HS-27A (cell line): ENCODE measurements at places on chromosomes 11 and 22.

- DNase-seq: no peak
Observed at GRCh38 chr11:17525570-17525969, 18.6 kb downstream of the USH1C start.

- no peak for DNase-seq
Observed at GRCh38 chr11:13080861-13081260, 71.7 kb downstream of the RASSF10 start.

DNA sequence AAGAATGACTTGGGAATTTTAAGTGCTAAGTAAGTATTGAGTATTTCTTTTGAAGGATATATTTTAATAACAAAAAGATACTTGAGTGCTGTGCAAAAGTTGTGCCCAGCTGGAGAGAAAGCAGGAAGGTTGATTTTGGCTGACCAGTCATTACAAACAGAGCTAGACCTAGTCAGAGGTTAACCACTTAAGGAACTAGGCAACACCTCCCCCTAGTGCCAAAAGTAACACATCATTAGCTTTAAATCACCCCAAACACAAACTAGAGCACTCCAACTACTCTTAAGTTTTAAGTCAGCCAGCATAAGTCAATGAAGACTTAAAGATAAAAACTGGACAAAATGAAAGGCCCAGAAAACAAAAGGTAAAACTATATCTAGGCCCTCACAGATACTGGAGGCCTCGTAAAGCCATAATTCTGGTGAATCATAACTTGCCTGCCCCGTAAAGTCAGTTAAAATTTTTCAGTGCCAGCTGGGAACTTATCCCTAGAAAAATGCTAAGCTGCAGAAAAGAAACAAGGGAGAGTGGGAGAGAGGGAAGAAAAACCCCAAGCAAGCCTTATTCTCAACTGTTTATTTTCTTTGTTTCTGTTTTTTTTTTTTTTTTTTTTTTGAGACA is 4.6 kb downstream of the TMEM9B start:
- peak; percentile 62 for DNase-seq

DNA sequence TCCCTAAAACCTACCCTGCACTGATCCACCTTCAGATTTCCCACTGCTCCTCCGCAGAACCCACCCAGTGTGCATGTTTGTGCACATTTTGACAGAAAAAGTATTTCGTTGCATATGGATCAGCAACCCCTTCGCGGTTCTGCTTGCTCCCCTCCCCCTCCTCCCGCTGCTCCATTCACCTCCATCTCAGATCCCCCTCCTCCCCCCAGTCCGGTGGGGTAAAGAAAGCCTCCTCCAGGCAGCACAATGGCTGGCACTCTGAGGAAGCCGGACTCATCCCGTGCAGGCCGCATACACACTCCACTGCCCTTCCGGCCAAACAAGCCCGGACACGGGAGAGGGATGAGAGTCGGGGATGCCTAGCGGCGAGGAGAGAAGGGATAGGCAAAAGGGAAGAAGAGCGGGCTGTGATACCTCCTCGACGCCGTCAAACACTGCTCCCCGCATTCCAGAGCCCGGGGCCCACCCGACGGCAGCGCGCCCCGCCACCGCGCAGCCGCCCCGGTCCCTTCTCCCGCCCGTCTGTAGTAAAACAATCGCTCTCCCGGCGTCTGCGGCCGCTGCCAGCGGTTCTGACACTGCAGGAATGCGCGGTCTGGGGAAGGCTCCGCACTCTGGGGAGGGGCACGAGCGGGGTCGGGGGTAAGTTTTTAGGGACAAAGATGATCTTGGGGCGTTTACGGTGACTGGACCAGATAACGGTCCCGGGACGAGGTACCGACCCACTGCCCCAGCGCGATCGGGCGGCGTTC is 915 bp downstream of the FEZ1 start:
- DNase-seq: no peak

DNA sequence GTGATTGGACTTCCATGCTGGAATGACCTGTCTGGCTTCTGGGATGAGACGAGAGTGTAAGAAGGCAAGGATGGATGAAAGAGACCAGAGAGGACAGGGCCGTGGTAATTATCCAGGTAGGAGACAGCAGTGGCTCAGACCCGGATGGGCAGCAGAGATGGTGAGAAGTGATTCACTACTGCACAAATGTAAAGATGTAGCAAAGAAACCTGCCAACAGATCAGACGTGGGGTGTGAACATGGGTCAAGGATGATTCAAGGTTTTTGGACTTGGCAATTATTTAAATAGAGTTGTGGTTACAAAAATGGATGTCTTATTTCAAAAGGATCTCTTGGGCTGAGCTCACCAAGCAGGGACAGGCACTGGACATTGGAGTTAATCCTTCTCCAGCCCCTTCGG is 32.7 kb downstream of the RIBC2 start:
- no peak for DNase-seq

GRCh38 chr22:22171357-22172218 is 73.0 kb upstream of the VPREB1 start:
- DNase-seq: no peak

DNA sequence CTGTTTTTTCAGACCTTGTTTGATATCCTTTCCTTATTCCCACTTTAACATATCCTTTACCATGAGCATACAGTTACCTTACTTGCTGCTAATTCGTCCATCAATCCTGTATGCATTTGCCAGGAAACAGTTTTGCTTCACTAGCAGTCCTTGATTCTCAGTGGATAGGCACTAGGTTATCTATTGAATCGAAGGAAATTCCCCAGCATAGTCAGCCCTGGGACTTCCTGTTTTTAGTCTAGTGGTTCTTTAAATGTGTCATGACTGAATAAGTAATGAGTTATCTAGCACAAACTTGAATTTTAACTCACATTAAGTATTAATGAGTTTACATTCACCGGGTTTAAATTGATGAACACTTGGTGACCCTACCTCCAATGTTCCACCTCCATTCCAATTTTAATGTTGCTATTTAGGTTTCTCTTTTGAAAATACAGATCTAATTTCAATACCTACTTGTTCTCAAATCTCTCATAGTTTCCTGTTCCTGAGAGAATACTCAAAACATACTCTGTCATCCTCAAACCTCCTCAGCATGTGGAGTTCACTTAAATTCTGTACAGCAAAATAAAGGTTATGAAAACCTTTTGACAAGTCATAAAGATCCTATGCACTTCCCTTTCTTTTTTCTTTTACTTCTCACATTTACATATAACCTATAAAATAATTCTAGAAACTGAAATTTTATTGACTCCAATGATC is 1375.1 kb upstream of the TENM4 start:
- DNase-seq: no peak

- no peak for DNase-seq
Observed at GRCh38 chr11:113288286-113288863, 26.0 kb upstream of the TTC12 start.

- no peak for DNase-seq
Observed at GRCh38 chr11:83200035-83200434, 6.5 kb downstream of the ANKRD42 start.

GRCh38 chr11:6481924-6482275 is 599 bp downstream of the TIMM10B start:
- no peak for DNase-seq

- DNase-seq: no peak
Observed at GRCh38 chr22:23098230-23098705, 27.9 kb downstream of the GNAZ start.

- no peak for DNase-seq
Observed at GRCh38 chr11:6321961-6322362, 1.7 kb upstream of the CAVIN3 start.

GRCh38 chr11:72233056-72233772 is 8.6 kb downstream of the INPPL1 start:
- DNase-seq: no peak

DNA sequence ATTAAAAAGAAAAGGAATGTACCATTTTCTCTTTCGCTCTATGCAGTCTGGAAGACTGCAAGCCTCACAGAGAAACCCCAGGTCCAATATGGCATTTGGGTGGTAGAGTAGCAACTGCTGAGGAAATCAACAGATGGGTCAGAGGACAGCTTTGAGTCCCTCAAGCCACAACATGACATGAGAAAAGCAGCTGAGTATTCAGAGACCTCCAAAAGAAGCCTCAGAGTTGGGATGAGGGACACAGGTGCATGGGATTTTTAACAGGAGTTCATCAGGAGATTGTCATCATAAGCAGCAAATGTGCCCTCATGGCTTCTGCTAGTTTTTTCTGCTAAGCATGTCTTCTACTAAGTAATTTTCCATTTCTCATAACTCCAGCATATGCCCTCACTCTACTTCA is 111.6 kb downstream of the BLID start:
- no peak for DNase-seq

GRCh38 chr22:24008381-24009226 is 2.5 kb upstream of the CABIN1 start:
- no peak for DNase-seq

- DNase-seq: no peak
Observed at GRCh38 chr22:41873391-41873790, 40.5 kb downstream of the SREBF2 start.

DNA sequence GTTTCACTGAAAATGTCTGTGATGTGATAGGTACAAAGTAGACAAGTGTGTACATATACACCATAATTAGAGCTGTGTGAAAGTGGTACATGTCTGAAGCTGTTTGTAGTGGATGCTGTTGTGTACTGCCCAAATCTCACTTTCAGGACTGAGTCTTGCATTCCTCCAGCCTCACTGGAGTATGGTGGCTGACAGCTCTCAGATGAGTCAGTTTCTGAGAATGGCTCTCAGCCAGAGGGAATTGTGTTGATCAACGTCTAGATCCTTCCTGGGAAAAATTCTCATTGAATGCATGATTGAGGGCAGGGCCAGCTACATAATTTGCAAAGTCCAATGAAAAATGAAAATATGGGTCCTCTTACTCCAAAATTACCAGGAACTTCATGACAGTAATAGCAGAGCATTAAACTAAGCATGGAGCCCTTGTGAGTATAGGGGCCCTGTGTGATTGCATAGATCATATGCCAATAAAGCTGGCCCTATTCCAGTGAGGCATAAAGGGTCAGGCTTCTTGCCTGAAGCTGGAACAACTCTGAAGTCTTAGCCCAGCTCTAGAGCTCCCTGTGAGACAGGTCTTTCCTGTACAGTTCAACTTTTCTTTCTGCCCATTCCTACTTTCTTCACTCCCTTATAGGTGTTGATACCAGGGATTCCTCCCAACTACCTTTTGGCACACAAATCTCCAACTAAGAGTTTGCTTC is 10.8 kb upstream of the CYP2R1 start:
- DNase-seq: no peak

DNA sequence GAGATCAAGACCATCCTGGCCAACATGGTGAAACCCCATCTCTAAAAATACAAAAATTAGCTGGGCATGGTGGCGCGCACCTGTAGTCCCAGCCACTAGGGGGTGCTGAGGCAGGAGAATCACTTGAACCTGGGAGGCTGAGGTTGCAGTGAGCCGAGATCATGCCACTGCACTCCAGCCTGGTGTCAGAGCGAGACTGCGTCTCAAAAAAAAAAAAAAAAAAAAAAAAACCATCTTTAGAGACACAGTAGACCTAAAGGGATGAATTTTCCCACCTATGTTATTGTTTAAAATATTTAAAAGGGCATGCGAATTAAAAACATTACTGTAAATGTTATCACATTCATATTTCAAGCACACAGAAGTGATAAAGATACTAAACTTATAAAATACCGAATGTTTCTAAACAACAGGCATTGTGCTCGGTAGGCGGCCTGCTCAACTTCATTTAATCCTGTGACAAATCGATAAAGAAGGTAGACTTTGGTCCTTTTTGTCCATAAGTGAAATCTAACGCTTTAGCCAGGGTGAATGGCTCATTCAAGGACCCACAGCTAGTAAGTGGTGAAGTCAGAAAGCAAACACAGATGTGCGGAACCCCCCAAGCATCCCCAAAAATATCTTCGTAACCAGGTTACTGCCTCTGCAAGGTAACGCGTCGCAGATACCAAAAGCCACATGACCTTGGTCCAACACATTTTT is 16.1 kb downstream of the NCAPD3 start:
- no peak for DNase-seq

DNA sequence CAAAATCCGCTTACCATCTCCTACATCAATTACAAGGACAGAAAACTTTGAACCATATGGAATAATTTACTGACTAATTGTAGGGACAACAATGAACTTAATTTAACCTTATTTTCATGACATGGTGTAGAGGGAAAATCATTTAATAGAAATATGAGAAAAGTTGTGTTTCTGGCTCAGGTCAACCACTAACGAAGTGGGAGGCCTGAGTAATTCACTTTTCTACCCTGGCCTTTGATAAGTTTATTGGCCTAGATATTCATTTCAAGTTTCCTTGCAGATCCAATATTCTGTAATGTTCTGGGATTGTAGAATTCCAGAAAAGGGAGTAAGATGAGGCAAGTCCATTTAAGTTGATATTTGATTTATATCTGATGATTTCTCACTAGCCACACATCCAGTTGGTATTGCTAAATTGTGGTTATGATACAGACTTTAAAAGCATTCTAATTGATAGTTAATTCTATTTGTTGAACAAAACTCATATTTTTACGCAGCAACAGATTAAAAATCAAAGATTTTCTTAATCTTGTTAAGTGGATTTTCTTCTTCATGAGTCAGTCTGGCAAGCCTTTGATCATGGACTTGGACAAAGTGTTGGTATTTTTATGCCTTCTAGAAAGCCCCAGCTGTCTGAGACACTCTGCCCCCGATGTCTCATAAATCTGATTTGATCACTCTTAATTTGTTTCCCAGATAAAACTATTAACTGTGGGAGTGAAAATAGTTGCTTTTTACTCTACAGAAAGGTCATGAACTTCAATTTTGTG is 336.5 kb downstream of the TMEM135 start:
- DNase-seq: no peak

GRCh38 chr11:119347940-119348605 is 1.6 kb upstream of the MFRP start:
- no peak for DNase-seq
